Cardiac septum (tissue), 1 donor: ENCODE measurements at places on chromosomes 12 and 14.

DNA sequence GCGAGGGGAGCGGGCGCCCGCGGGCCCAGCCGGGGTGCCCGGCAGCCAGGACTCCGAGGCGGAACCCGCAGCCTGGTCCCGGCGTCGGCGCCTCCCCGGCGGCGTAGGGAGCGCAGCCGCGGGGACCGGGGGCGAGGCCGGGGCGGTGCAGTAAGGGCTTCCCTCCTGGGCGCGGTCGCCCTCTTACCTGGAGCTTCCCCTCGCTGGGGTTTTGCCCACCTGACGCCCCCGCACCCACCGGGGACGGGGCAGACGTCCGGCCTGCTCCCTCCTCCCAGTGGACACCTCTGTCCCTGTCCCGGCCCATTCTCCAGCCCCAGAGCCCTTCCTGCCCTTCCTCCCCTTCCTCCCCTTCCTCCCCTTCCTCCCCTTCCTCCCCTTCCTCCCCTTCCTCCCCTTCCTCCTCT, 413 bp upstream of the TUBA1C start:
- no peak for DNase-seq

DNA sequence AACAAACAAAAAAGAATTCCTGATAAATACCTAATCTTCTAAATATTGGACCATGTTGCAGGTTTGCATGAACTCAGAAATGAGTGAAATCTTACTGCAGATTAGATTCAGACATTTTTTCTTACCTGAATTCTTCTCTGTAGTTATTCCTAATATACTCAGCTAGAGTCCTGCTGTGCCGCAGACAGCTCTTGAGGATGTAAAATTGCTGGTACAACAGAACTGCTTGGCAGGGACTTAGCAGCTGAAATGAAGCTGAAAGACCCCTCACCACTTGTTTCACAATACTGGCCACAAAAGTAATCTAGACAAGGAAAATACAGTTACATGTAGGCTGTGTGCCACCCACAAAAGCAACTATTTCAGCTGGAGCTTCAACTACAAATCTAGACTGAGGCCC, 48.3 kb upstream of the KICS2 start:
- DNase-seq, result no peak

DNA sequence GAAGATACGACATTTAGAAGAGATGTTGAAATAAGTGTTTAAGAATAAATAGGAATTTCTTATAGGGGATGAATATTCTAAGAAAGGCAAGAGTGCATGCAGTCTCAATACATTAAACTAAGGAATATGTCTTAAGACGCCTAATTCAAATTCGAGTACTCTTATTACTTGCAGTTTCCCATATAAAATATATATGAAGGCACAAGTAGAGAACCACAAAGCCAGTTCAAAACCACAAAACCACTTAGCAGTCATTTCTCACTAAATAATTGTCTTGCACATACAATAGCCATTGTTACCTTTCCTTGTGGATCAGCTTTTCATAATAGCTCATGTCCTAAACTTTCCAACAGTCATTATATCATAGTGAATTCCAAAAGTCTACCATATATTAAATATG, 91.0 kb upstream of the MON2 start:
- no peak for DNase-seq

GRCh38 chr12:24244231-24244630, 294.8 kb upstream of the SOX5 start:
- no peak for DNase-seq

GRCh38 chr12:23290627-23291330, 658.7 kb downstream of the SOX5 start:
- no peak for DNase-seq

DNA sequence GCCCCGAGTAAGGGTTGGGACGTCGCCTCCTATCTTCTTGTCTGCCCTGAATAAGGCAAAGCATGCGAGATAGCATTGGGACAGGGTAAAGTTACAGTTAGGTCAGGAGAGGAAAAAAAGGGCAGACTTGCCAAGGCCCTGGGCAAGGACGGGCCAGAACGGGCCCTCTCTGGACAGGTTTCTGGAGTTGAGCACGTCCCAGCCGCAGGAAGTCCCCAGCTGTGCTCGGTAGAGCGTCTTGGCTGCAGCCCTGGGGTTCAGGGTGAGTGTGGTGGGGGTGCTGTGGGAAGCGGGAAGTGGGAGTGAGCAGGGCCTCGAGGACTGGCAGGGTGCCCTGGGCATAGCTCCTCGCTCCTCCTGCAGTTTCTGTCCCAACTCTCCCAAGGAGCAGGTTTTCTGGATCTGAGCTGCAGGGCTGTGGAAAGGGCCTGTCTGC, 5.4 kb downstream of the RPS6KL1 start:
- no peak for DNase-seq

- no peak for DNase-seq
These were observed 7.7 kb downstream of the SETD3 start for GRCh38 chr14:99472937-99473336.

DNA sequence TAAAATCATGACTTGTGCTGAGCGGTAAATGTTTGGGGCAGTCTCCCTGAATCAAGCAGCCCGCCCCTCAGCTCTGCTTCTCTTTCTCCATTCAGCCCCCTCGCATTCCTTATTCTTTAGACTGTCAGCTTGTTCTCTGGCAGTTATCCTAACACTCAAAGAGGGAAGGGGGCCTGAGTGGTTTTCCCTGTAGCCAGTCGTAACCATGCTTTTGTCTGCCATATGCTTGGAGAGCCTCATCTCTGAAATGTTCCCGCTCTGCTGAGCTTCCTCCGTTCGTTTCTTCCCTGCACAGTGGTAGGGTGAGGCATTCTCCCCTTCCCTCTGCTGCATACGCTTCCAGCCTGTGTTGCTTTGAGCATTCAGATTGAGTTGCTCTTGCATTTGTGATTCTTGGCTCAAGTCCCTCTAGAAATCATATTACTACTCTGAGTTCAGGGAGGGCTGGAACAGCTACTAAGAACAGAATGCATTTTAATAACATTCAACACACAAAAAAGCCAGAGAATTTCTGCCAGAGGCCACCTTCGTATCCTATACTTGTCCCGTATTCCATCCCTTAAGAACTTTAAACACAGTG, 119.7 kb downstream of the FBXL14 start:
- no peak for DNase-seq

DNA sequence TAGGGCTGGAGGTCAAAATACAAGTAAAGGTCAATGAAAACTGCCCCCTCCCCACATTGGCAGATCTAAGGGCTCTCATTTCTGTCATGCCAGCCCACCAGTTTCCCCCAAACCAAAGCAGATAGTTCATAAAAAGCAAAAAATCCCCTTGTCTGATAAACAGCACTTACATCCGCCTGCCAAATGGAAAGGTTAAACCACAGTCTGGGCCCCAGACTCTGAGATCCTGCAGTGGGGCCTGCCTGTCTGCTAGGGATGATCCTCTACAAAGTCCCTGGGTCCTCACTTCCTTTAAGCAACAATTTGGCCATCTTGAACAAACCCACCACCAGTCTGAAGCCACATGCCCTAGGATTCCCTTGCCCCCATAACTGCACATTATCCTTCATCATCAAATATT, 9.7 kb upstream of the RPS26 start:
- DNase-seq, result no peak

GRCh38 chr14:31137214-31137889, 70.2 kb downstream of the HECTD1 start:
- DNase-seq, result no peak

GRCh38 chr14:73995977-73996378, 23.1 kb downstream of the ENTPD5 start:
- no peak for DNase-seq

DNA sequence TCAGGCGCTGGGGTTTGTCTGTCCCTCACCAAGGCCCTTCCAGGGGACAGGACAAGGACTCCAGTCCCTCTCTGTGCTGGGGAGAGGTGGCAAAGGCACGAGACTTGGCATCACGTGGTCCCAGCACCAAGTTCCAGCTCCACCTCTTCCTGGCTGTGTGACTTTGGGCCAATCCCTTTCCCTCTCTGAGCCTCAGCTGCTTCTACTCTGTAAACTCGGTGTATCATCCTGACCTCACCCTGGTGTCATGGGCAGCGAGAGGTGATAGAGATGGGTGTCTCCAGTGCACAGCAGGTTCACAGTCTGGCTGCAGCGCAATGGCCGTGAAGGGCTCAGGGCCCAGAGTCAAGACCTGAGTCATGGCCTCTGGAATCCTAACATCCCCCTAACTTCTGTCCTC, 54.0 kb downstream of the MVK start:
- no peak for DNase-seq

GRCh38 chr12:54060975-54061778, 7.5 kb downstream of the HOXC4 start:
- DNase-seq, result no peak

GRCh38 chr12:90058704-90059103, 350.1 kb upstream of the ATP2B1 start:
- DNase-seq, result no peak

GRCh38 chr12:51364001-51364400, 17.5 kb upstream of the CELA1 start:
- DNase-seq, result no peak

DNA sequence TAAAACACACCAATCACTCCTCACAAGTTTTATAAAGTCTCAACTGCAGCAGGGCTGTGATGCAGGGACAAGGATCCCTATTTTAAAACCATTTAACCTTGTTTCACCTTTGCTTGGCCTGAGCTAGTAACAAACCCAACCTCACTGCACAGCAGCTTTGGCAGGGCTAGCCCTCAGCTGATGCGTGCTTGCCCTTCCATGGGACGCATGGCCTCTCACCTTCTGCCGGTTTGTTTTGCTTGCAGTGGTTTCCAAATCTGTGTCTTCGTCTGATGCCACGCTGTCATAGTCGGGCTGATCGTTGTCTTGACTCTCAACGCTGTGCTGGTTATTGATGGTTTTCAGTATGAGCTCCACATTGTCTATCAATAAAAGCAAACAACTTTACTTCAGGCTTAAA, 43.3 kb downstream of the GIT2 start:
- DNase-seq, result no peak

DNA sequence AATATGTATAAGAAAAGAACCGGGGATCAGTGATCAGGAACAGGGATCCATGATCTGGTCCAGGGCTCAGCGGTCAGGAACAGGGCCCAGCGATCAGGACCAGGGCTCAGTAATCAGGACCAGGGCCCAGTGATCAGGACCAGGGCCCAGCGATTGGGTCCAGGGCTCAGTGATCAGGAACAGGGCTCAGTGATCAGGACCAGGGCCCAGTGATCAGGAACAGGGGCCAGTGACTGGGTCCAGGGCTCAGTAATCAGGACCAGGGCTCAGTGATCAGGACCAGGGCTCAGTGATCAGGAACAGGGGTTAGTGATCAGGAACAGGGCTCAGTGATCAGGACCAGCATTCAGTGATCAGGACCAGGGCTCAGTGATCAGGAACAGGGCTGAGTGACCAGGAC, 56.3 kb downstream of the TMEM121 start:
- no peak for DNase-seq

DNA sequence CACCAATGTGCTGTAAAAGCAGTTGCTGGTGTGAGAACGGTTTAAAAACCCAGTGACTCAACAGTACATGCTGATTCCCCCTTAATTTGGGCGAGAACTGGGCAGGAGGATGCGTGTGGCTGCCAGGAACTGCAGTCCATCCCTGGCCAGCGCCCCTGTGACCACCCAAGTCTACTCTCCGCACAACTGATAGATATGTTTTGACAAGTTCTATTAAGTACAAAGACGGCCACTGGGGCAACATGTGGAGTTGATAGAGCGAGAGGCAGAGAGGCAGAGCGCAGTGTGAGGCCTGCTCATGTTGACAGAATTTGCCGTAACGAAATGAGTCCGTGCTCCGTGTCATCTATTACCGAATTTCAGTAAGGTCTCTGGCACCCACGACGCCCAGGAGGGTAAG, 855.0 kb downstream of the BCL11B start:
- DNase-seq, result no peak

DNA sequence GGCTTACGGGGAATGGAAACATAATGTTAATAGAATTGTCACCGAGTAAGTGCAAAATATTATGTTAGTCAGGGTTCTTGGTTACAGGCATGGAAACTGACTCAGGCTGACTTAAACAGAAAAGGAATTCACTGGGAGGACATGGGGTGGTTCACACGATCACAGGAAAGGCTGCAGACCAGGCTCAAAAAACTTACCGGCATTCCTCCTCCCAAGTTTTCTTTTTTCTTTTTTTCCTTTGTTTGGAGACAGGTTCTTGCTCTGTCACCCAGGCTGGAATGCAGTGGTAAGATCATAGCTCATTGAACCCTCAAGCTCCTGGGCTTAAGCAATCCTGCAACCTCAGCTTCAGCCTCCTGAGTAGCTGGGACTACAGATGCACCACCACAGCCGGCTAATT, 11.9 kb upstream of the UBE2N start:
- DNase-seq, result no peak

GRCh38 chr14:81314443-81315175, 85.5 kb downstream of the STON2 start:
- no peak for DNase-seq

- peak; percentile 78 for DNase-seq
These were observed 54.0 kb downstream of the ZNF641 start for GRCh38 chr12:48296586-48297282.

DNA sequence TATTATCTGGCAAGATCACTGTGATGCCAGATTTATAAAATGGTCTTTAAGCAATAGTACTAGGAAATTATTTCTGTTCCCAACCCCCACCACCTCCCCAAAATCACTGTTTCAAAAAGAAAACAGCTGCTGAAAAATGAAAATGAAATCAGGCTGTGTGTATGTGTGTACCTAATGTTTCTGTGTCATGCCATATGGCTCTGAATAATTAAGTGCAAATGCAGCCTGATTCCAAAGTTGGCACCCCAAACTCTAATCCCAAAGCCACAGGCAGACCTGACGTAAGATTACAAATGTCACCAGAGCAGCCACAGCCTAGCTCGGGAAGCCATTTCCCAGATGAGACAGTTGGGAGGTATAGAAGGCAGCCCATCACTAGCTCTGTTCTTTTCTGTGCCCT, 175.5 kb downstream of the MED13L start:
- no peak for DNase-seq

DNA sequence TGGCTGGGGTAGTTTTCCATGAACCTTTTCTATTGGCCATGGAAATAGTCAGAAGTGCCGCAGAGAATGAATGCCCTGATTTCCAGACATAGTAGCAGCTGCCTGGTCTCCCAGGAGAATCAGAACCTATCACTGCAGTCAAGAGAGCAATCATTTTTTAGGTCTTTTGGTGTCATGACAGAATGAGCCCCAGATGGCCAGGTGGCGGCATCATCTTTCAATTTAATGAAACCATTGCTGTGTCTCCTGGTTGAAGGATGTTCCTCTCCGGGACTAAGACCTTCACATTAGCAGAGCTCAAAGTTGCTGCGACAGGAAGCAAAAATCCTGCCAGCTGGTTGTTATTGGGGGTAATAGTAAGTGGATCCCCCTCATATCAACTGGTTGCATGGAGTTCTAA, 18.8 kb downstream of the TNFAIP2 start:
- no peak for DNase-seq
